Hematopoietic multipotent progenitor cell treated with erythropoietin and hydrocortisone succinate and interleukin-3 and kit ligand, for 8 days (in vitro differentiated cells): ENCODE measurements at places on chromosomes 6 and 20.

GRCh38 chr6:107491138-107491609, 1.3 kb downstream of the SOBP start:
- no peak for DNase-seq

GRCh38 chr6:159633196-159633595, 59.8 kb downstream of the SOD2 start:
- peak; percentile 53 for DNase-seq

DNA sequence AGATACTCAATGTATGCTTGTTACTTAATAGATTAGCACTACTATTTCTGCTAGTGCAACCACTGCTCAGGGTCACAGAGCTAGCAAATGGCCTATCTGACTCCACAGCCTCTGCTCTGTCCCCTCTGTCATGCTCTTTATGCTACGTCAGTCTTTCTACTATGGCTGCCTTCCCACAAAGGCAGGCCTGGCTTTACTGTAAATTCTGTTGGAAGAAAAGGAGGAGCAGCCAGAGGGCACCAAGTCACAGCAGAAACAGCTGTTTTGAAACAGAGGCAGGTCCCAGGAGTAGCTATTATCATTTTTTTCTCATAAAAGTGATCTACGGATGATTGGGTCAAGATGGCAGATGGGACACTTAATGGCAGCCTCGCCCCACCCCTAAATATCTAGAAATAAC, 10.0 kb upstream of the ELMO2 start:
- no peak for DNase-seq

DNA sequence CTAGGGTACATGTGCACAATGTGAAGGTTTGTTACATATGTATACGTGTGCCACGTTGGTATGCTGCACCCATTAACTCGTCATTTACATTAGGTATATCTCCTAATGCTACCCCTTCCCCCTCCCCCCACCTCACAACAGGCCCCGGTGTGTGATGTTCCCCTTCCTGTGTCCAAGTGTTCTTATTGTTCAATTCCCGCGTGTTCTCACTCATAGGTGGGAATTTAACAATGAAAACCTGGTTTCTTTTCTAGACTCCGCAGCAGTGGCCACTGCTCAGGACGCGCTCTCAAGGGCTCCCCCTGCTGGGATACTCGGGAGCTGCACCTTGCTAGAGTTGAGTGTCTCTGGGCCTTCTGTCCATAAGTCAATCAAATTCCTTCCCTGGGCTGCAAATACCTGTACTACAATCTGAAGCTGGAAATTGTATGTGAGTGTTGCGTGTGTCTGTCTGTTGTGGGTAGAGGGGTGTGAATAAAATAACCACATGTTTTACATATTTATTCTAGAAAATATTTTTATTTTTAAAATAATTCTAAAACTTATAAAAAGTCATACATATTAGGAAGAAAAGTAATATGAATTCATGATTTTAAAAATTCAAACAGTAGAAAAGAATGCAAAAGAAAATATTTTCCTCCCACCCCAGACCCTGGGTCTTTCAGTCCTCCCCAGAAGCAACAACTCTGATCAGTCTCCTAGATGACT, 8.2 kb upstream of the CEP250 start:
- peak; percentile 91 for DNase-seq

DNA sequence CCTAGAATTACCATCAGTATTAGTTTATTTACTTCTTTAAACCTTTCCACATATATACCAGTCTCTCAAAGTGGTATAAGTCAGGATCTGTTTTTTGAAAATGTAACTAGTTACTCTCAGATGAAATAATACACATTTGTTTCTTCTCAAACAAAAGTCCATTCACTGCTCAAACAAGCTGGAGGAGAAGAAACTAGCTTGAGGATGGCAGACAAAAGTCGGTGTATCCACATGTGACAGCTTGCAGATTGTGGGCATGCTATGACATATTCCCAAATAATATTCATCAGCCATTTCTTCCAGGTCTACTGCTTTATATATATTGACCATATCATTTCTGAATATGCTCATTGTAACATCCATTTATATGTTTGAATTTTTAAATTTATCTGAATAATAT, 197.4 kb upstream of the KCNQ5 start:
- DNase-seq: no peak

DNA sequence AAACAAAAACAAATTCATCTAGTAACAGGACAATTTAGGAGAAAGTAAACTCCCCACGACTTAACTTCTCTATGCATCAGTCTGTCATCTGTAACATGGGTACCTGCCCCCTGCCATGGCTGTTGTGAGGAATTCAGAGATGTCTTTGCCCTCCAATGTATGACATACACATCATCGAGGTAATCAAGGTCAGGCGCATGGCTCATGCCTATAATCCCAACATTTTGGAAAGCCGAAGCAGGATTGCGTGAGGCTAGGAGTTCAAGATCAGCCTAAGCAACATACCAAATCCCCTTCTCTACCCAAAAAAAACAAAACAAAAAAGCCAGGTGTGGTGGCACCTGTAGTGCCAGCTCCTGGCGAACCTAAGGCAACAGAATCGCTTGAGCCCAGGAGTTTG, 9.0 kb downstream of the EEF1A1 start:
- no peak for DNase-seq

DNA sequence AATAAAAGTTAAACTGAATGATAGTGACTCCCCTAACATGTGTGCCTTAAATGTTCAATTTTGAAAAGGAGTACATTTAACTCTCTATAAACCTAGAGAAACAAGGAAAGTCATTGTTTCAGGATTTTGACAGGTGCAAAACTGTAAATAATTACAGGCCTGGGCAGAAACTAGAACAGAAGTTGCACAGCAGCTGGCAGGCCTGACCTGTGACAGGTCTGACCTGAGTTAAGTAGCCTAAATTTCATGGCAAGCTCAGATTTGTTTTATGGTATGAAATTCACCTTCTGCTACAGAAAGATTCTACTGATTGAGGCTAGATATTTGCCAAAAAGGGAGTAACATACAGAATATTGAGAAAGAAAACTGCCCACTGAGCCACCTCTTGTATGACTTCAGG, 166.1 kb downstream of the CDKAL1 start:
- DNase-seq: no peak

DNA sequence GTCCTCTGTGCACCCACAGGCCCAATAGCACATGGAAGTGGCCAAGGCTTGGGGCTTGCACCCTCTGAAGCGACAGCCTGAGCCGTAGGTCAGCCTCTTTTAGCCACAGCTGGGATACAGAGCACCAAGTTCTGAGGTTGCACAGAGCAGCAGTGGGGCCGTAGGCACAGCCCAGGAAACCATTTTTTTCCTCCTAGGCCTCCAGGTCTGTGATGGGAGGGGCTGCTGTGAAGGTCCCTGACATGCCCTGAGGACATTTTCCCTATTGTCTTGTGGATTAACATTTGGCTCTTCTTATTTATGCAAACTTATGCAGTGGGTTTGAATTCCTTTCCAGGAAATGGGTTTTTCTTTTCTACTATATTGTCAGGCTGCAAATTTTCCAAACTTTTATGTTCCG, 878.7 kb upstream of the MAN1A1 start:
- DNase-seq: no peak

GRCh38 chr20:47859278-47859677, 74.0 kb upstream of the SULF2 start:
- DNase-seq: no peak

DNA sequence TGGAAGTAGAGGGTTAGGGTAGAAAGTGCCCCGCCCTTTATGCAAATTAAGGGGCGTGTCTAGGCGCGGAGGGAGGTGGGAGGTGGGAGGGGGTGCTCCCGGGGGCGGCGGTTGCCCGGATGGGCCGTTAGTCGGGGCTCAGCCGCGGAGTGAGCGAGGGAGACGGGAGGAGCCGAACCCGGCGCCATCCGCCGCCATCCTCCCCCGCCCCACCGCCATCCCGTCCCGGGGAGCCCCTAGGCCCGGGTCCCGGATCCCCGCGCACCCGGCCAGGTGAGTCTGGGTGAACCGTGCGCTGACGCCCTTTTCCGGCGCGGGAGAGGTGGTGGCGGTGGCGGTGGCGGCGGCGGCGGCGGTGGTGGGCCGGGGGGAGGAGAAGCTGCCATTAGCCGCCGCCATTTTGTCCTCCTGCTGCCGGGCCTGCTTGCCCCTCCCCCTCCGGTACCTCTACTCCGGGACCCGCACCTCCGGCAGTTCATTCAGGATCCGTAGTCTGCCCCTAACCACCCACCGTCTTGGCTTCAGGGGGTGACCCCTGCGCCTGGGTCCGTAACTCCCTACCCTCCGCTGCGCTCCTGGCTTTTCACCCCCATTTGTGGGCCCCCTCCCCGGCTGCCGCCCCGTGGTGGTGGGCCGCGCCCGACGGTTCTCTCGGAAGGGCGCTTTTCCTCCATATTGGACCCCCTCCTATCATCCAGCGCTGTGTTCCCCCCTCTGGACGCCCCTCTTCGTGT, at the start of gene PRRC2A:
PRRC2A (plus strand) TSS at position 130 of the 734 bp plus-strand sequence. CDS start 2,075 bp downstream, outside the sequence.
- DNase-seq: peak; percentile 78

- no peak for DNase-seq
Observed at GRCh38 chr6:45704056-45704800, 311.4 kb downstream of the CLIC5 start.

DNA sequence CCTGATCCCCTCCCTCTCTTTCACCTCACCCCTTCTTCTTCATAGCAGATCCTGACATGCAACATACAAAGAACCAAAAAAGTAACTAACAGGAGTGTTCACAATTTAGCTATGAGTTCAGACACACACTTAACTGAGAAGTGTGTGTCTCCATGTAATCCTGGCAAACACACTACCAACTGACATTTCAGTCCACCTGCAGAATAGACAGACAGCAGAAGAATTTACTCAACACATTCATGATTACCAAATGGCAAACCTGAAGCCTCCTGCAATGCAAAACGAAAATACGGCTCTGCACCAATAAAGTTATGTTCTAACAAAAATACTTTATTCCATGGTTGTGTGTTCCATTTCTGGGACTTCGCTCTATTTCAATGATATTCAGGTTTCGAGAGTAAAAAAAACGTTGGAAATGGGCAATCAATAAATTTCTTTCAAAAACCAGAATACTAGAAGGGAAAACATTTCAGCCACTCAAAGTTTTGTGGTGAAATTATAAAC, 2.6 kb downstream of the BACH2 start:
- DNase-seq: no peak

DNA sequence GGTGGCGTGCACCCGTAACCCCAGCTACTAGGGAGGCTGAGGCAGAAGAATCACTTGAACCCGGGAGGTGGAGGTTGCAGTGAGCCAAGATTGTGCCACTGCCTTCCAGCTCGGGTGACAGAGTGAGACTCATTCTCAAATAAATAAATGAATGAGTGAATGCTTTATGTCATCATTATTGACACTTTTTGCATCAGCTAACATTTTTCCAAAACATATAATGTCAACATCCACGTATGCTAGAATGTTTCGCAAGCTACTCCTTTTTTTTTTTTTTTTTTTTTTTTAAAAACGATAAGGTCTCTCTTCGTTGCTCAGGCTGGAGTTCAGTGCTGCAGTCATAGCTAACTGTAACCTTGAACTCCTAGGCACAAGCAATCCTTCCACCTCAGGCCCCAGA, 72.2 kb downstream of the SENP6 start:
- DNase-seq: no peak

DNA sequence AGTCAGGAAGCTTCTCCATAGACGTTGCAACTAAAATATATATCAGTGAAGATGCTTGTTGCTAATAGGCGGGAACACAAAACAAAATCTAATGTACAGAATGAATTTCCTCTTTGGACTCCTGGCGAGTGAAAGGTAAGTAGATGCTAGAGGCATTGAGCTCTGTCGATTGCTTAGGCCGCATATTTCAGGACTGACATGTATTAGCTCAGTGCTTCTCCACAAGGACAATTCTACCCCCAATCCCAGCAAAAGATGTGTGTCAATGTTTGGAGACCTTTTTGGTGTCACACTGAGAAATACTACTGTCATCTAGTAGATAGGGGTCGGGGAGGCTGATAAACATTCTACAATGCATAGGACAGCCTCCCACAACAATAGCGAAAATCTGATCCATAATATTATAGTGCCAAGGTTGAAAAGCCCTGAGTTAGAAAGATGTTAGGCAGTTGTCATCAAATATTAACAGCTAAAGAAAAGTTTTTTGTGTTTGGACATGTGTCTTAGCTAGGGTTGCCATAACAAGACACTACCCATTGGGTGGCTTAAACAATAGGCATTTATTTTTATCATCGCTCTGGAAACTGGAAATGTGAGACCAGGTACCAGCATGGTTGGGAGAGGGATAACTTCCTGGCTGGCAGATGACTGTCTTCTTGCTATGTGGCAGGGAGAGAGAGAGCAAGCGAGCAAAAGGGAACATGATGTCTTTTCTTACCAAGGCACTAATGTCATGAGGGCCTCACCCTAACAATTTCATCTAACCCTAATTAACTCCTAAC, 48.0 kb upstream of the BCAS1 start:
- no peak for DNase-seq

- no peak for DNase-seq
Observed at GRCh38 chr20:17825960-17826843, 126.4 kb downstream of the BANF2 start.

DNA sequence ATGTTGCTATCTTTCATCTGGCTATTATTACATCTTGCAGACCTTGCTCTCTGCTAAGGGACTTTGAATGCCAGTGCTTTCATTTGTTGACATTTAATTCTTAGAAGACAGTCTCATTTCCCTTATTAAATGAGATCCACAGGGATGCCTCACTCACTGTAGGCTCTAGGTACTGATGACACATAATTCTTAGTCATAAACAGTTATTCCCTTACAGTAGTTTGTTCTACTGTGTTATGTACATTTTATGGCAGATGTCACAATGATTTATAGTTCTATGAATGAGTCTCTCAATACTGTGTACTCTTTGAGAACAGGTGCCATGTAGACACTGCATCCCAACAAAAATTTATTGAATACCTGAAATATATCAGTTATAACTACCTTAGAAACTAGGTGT, 70.3 kb downstream of the FAM83B start:
- DNase-seq: no peak

DNA sequence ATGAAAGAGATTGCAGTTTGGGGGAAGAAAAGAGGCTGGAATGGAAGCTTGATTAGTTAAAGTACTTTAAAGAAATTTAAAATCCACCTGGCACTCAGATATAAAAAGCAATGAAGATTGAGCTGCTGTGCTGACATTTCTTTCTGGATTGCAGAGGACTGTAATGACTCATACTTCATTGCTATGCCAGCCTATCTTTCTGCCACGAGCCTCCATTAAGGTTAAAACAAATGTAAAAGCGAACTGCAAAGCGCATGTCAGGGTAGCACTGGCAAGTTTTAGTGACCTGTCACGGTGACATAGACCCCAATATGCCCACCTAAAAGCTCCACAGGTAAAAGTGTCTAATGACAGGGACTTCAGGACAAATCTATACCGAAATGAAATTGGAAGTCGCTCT, 449.6 kb downstream of the C6orf118 start:
- no peak for DNase-seq
